Foreskin keratinocyte (primary cell): ENCODE measurements at places on chromosomes 11 and 22. TPM values are rescaled to one million over a fixed set of nuclear protein-coding genes. Genes with fewer than 3 reads are reported as not detected.
A peak's percentile ranks its signal among the peaks of the same experiment; 100 is the strongest.

DNA sequence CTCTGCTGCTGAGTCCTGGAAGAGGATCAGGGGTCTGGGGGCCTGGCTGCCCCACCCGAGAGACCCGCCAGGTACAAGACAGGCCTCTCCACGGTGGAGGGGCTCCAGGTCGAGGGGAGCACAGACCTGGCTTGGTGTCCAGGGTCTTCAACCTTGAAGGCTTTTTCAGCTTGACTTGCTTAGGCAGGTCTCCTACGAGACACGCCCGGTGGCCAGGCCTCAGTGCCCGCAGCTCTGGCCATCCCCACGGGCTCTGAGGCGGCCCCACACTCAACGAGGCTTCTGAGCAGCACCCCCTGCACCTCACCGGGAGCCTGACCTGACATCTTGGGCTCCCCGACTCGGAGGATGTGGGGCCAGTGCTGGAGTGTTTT lies 6.6 kb upstream of the PLXNB2 start:
- no peak for DNase-seq

DNA sequence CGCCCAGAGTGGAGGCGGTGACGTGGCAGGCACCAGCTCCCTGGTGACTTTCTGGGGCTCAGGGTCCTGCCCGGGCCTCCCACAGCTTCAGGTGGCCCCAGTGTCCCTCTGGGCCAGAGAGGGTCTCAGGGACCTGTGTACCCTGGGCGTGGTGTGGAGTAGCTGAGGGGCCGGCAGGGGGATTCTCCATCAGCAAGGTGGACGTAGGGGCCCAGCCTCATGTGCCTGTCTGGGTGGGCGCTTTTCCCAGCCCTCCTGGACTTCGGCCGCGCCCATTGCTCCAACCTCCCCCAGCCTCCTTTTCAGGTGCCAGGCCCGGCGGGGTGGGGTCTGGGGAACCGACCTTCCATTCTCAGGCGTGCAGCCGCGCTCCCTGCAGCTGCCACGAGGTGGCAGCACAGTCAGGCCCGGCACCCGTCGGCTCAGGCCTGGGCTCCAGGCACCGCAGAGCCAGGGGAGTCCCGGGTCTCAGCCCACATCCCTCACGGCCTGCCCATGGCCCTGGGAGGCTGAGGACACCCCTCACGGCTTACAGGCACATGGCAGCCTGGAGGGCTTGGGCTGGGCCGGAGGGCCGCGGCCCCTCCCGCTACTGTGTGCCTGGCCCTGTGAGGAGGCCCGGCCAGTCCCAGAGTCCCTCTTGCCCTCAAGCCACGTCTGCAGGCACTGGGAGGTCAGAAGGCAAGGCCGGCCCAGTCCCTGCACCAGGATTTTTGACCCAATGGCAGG lies 19.9 kb upstream of the MUC5B start:
- DNase-seq: peak; percentile 4

DNA sequence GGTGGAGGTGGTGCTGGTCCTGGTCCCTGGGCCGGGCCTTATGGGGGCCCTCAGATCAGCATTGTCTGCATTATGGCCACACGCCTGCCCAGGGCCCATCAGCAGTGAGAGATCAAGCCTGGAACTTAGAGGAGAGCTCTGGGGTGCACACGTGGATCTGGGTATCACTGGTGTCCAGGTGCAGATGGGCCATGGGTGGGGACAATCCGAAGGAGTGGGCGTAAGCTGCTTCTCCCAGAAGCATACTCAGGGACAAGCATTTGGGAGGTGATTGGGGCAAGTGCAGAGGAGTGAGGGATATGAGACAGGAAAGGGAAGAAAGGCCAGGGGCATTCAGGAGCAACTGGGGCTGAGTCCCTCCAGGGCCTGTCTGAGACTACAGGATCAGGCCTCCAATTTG lies 84.3 kb downstream of the CSNK2A3 start:
- no peak for DNase-seq

DNA sequence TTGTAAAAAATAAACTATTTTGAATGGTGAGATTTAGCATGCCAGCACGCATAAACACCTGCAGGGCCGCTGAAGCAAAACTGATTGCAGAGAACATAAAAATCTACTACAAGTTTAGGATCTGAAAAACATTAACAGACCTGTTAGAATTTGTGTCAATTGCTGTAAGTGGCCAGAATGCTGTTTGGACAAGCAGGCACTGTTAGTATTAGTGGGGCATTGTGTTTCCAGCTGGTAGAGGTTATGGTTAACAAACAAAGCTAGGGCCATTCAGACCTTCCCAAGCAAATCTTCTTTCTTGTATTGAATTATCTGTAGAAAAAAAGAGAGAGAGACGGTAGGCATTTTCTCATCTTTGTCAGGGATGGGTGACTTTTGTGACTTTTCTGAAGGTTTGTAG lies 57.6 kb upstream of the OLFML1 start:
- no peak for DNase-seq

DNA sequence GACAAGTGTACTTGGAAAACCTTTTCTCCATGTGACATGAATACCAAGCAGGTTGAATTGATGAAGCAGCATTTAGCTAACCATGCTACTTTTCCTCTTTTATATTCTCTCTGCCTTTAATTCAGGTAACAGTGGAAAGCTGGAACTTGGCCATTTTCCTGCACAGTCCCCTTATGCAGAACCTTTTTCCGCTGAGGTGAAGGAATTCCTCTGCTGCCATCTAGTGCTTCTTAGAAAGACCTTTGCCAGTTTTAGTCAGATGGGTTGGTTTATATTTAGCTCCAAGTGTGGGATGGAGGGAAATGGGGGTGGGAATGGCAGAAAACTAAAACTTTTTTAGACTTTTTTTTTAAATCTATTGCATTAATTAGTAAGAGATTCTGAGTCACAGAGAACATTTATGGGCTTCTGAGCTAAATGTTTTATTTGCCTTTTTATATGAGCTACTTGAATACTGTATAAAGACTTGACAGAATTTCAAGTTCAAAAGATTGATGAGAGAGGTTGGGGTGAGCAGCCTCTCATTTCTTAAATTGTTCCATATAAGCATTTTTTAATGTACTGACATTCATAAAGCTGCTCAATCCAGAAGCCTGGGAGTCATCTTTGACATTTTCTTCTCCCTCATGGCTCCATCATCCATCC lies 153.9 kb upstream of the ZC3H12C start:
- DNase-seq: peak; percentile 70

GRCh38 chr22:28931844-28932567 lies 48.6 kb downstream of the ZNRF3 start:
- no peak for DNase-seq

GRCh38 chr11:12170984-12171383 lies 60.6 kb downstream of the MICAL2 start:
- DNase-seq: no peak

DNA sequence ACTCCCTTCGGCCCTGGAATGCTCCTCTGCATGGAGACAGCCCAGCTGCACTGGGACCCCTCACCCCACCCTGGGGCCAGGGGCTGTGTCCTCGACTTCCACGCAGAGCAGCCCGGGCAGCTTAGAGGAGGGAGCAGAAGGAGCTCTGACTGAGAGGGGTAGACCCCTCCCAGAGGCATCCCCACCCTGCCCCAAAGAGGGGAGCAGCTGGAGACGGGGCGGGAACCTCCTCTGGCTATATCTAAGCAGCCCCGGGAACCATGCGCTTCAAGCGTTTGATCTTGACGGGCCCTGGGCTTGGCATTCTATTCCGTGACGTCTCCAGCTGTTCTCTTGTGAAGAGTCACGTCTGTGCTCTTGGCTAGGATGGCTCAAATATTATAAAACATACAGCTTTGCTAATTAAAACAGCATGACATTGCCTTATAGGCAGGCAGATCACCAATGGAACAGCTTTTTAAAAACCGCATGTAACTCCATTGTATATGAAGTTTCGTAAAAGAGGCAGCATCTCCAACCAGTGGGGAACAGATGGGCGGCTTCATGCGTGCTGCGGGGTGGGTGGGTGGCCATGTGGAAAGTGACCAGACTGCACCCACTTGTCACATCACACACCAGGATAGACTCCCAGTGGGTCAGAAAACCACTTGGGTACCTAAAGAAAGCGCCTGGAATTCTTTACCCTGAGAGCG lies 7.7 kb downstream of the KCNQ1 start:
- no peak for DNase-seq

DNA sequence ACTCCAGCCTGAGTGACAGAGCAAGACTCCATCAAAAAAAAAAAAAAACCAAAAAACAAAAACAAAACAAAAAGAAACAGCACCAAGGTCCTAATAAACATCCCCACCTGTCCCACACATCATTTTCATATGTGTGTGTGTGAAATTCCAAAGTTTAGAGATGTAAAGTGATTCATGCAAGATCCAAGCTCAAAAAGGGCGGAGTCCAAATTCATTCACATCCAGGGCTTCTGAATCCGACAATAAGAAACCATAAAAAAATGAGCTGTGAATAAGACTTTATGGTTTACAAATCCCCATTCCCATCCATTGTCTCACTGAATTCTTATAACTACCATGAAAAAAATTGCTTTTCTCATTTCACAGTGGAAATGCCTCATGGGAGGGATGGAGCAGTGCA lies 30.9 kb upstream of the IGSF22 start:
- no peak for DNase-seq

GRCh38 chr22:27740202-27740748 lies 61.3 kb downstream of the MN1 start:
- no peak for DNase-seq

GRCh38 chr11:45751430-45751829 lies 53.5 kb upstream of the SLC35C1 start:
- no peak for DNase-seq

GRCh38 chr22:32788904-32789624 lies 12.4 kb upstream of the TIMP3 start:
- DNase-seq: no peak

- no peak for DNase-seq
Measured at GRCh38 chr22:25602445-25602844, 38.0 kb downstream of the GRK3 start.

GRCh38 chr22:44192098-44192815 lies 11.5 kb downstream of the PARVG start:
- DNase-seq: no peak

- DNase-seq: no peak
Measured at GRCh38 chr11:111976767-111977145, 39.6 kb downstream of the DIXDC1 start.

- no peak for DNase-seq
Measured at GRCh38 chr11:8268530-8269400, 5.1 kb upstream of the LMO1 start.

- DNase-seq: no peak
Measured at GRCh38 chr11:27012234-27012921, 18.5 kb downstream of the FIBIN start.

DNA sequence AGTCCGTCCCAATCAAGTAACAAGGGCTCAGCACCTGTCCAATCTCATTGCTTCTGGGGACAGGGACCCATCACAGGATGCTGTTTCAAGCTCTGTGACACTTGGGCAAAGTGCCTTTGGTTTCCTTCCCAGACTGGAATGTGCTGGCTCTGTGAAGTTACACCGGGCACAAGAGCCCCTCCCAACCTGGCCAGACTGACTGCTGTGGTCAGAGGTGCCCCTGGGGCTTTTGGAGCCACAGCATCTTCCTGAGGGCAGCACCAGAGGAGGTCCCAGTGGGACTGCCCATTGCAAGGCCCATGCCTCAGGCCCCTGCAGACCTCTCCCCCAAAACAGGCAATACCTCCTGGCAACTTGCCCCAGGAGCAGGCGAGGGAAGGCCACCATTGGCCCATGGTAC lies 155.2 kb upstream of the GRK3 start:
- DNase-seq: no peak

- no peak for DNase-seq
Measured at GRCh38 chr11:95850137-95850536, 59.8 kb downstream of the CEP57 start.

GRCh38 chr11:108025387-108026080 lies 16.8 kb downstream of the CUL5 start:
- no peak for DNase-seq

DNA sequence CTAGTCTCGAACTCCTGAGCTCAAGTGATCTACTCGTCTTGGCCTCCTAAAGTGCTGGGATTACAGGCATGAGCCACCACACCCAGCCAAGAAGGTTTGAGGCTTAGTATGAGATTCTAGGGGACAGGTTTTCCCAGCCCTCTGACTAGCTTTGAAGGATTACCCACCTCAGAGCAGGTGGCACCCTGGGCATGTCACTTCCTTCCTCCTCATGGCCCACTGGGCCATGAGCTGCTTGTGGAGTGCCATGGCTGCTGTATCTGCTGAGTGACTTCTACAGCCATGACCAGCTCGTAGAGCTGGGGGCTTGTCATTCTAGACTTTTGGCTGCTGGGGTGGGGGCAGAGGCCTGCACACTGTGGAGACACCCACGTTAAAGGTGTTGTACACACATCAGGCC lies 25.1 kb downstream of the TOM1 start:
- DNase-seq: no peak

GRCh38 chr22:27537501-27537900 lies 264.1 kb downstream of the MN1 start:
- DNase-seq: no peak

- no peak for DNase-seq
Measured at GRCh38 chr11:8202516-8203413, 33.9 kb upstream of the RIC3 start.

GRCh38 chr11:105073456-105074165 lies 28.5 kb upstream of the CARD16 start:
- no peak for DNase-seq

- DNase-seq: no peak
Measured at GRCh38 chr11:35848616-35849015, 95.2 kb upstream of the LDLRAD3 start.

DNA sequence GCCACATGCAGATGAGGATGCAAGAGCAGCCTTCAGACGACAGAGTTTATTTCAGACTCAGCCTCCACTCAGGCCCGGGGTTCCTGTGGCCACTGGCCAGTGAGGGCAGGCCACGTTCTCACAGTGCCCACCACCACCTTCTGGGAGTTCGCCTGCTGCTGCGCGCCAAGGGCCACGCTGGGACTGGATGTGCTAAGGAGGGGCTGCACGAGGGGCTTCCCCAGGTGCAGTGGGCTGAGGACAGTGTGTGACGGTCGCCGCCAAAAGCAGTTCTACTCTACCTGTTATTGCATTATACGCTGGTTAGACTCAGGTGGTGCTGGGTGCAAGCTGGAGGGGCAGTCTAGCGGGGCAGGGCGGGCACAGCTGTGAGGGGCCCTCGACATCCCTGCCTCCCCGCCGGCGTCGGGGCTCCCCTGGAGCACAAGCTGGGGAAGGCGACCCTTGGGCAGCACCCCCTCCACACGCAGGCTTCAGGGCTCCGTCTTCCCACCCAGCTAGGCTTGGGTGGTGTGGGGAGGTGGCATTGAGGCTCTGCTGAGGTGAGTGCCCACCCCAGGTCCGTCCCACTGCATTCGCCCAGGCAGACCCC lies 2.7 kb downstream of the CEND1 start:
- no peak for DNase-seq

GRCh38 chr11:13143486-13144297 lies 133.9 kb upstream of the BMAL1 start:
- no peak for DNase-seq

The ST3GAL4 gene
- 35.0 and 36.1 TPM in 2 replicates for total RNA-seq

The OR10D3 gene
- total RNA-seq: not detected in 2 replicates

The RTN4R gene
- 19.1 and 19.3 TPM in 2 replicates for total RNA-seq

The OR2D2 gene
- total RNA-seq: 0.11 TPM in 1 of 2 replicates, not detected in the other

The CD44 gene
- total RNA-seq: 1,058 and 1,283 TPM in 2 replicates

The CLNS1A gene
- total RNA-seq: 147 and 151 TPM in 2 replicates

The CBLIF gene
- not detected in 2 replicates for total RNA-seq

The TOMT gene
- total RNA-seq: not detected in 2 replicates

The NCR3LG1 gene
- total RNA-seq: 4.2 and 9.1 TPM in 2 replicates

The CYTH4 gene
- total RNA-seq: 0.04 and 0.17 TPM in 2 replicates

The OR51B5 gene
- total RNA-seq: not detected in 2 replicates
